ENCODE measurements at places on chromosomes 12 and 14. TPM values are rescaled to one million over a fixed set of nuclear protein-coding genes. Genes with fewer than 3 reads are reported as not detected.

GRCh38 chr14:47022721-47023120 lies 371.1 kb upstream of the RPL10L start:
- no peak for DNase-seq

DNA sequence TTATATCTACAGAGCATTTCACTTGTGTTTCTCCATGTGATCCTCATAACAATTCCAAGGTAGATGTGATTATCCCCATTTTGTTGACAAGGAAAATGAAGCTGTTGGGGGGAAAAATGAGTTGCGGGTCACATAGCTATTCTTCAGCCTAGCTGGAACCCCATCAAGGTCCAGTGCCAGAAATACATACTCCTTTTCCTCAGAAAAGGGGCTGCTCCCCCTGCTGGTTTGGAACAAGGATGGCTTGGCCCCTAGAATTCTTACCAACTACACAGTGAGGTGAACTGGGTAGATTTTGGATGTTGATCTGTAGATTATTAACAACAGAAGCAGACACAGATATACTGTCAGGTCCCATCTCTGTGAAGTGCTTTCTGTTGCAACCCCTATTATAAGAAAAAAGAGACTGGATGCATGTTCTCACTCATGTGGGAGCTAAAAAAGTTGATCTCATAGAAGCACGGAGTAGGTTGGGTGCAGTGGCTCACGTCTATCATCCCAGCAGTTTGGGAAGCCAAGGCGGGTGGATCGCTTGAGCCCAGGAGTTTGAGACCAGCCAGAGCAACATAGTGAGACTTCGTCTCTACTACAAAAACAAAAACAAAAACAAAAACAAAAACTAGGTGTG lies 8.9 kb downstream of the IKZF4 start:
- DNase-seq: peak; percentile 76

GRCh38 chr12:92717202-92717601 lies 14.4 kb downstream of the PLEKHG7 start:
- peak; percentile 71 for DNase-seq

GRCh38 chr12:1429980-1430379 lies 164.4 kb downstream of the FBXL14 start:
- DNase-seq: peak; percentile 88

CLEC6A gene
- total RNA-seq: not detected

EML5 gene
- 0.86 TPM for total RNA-seq

- DNase-seq: no peak
These were observed 24.9 kb downstream of the RIN3 start for GRCh38 chr14:92538412-92538985.

DNA sequence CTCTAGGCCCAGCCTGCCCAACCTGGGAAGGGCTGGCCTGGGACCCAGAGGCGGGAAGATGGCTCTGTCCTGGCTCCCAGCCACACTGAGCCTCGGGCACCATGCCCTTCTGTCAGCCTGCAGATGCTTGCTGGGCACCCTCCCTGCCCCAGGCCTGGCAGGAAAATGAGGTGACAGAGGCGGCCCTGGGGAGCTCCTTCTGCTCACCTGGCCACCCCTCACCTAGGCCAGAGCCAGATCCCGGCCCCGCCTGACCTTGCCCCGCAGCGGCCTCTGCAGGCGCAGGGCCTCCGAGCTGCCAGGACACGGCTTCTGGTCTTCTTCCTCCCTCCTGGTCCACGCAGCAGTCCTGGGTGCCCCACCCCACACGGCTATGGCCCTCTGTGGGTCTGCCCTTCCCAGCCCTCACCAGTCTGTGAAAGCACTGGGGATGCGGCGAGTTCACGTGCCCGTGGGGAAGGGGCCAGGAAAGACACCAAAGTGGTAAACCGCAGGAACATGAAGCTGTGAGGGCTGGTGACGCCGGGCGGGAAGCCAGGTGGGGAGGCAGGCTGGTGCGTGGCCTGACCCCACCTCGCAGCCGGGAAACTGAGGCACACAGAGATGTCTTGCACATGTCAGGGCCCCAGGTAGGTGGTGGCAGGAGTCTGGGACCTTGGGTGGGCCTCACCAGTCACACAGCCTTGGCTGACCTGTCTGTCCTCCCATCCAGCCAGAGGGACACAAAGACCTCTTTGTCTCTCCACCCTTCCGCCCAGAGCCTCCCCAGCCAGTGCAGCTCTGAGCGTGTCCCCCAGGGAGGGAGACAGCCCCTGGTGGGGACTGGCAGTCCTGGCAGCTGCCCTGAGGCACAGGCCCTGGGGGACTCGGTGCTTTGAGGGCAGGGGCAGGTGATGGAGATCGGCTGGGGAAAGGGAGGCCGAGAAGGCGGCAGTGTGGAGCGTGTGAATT lies 12.8 kb downstream of the BAG5 start:
- no peak for DNase-seq

KCNK13 gene
- not detected for total RNA-seq

GRCh38 chr12:63294327-63294632 lies 143.3 kb upstream of the AVPR1A start:
- DNase-seq: peak; percentile 68

DNA sequence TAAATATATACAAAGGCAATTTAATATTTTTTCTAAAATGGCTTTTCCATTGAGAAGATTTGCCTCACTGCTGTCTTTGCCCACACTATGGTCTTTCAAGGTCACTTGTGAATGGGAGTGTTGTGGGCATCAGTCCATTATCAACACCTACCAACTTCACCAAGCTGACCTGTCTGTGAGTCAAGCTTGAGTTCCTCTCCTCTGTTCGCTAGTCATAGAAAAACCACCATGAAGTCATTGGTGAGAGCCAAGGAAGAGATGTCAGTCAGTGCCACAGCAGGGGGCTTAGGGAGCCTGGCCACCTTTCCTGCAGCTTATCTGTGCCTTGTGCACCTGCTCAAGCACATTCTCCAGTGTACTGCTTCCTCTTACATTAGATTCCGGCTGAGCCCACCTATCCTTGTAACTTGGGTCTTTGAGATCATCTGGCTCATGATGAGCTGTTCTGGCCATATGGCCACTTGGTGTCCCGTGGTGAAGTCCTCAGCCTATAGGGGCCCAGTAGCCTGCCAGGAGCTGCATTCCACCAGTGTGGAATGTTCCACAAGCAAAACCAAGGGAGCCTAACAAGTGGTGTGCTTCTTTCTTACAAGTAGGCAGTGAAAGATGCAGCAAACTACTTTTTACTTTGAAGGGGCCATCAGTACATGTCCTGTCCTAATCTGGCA lies 80.8 kb upstream of the C12orf71 start:
- DNase-seq: no peak

MYO1H gene
- total RNA-seq: not detected

GRCh38 chr12:16610001-16610585 lies 4.1 kb upstream of the LMO3 start:
- DNase-seq: no peak

USP44 gene
- total RNA-seq: 5.2 TPM

DNA sequence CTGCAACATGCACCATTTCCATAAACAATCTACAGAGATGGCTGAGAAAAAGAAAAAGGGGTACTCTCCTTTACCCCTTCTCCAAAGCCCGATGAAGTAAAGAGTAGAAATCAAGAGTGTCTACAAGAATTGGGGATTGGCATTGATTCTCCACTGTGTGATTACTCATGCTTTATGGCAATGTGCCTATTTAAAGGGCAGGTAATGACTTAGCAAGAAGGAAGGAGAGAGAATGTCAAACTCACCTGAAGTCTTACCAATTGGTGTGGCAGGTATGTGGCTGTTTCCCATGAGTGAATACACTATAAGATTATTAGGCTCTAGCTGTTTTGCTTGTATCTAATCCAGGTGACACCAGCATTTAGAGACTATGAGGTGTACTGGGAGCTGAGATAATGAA lies 275.3 kb downstream of the CCER1 start:
- DNase-seq: no peak

PTPRQ gene
- 0.32 TPM for total RNA-seq

TAS2R20 gene
- 5.5 TPM for total RNA-seq

LDHB gene
- 525 TPM for total RNA-seq

DNA sequence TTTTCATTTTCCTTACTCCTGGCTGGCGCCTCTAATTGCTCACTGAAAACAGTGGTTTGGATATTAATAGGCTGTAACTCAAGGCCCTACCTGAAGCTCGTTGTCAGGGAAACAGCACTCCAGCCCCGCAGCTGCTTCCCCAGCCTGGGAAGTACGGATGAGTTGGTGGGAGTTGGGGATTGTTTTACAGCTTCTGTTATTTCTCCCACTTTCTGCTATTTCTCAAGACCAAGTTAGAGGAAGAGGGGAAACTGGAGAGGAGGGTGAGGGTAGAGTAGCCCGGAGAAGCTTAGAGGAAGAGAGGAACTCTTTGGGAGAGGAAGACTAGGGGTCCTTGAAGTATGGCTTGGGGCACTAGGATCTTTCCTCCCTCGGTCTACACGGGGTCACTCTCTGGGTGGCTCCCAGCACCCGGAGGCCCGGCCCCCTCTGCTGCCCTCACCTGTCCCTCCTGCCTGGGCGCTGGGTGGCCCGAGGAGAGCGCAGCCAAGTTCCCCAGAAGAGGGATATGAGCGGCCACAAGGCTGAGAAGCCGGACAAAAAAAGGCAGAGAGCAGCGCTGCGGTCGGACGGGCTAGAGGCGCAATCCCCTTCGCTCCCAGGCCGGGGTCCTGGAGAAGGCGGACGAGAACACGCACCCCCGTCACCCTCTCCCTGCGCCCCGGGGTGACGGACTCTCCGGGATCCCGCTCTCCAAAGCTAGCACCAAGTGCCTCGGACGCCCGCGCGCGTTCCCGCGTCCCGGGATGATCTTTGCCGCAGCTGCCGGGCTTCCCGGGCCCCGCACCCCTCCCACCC lies 671 bp downstream of the SPTB start:
- DNase-seq: no peak

WNT1 gene
- total RNA-seq: not detected

GRCh38 chr12:105706321-105706972 lies 376.0 kb downstream of the C12orf75 start:
- no peak for DNase-seq

- DNase-seq: no peak
These were observed 1470.9 kb upstream of the SEL1L start for GRCh38 chr14:83004456-83005006.

LTB4R gene
- total RNA-seq: 1.3 TPM

DNA sequence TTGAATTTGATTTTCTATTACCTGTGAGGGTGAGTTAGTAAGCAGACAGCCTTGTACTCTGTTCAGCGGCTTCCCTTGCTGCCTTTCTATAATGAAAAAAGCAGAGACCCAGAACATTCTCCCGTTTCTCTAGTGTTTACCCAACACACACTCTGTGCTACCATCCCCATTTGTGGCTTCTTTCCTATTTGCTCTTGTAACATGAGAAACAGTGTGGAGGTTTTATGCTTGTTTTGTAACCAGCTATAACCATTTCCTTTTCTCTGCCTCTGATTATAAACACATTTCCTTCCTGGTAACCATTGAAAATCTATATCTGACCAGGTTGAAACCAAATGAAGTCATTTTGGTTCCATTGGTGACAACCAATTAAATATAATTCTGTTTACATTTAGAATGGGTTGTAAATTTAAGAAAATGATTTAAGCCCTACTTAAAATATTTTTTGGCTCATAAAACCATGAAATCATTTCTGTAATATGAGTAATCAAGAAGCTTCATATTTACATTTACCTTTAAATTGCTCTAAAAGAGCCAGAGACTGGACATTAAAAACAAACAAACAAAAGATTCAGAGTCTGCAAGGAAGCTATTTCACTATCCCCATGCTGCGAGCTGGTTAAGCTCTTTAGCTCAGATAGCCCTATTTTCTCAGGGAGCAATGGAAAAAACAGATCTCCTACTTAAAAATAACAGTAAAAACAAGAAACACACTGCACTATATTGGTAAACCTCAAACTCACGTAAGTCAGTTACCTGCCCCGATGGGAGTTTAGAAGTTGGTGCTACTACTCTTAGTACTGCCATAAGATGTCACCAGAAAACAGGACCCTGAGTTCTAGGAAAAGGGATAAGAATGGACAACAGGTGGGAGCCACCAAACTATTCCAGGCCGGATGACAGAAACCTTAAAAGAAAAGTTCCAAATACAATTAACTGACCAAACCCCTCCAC lies 206.5 kb upstream of the EEA1 start:
- peak; percentile 70 for DNase-seq

KRT78 gene
- total RNA-seq: not detected

BBS10 gene
- 13.8 TPM for total RNA-seq

- no peak for DNase-seq
These were observed 39.7 kb upstream of the TSPAN8 start for GRCh38 chr12:71197460-71197859.

GRCh38 chr12:1847411-1847810 lies 27.0 kb downstream of the LRTM2 start:
- no peak for DNase-seq

OR4K5 gene
- total RNA-seq: not detected

GRCh38 chr14:100336618-100337530 lies 13.7 kb downstream of the SLC25A47 start:
- no peak for DNase-seq

DNA sequence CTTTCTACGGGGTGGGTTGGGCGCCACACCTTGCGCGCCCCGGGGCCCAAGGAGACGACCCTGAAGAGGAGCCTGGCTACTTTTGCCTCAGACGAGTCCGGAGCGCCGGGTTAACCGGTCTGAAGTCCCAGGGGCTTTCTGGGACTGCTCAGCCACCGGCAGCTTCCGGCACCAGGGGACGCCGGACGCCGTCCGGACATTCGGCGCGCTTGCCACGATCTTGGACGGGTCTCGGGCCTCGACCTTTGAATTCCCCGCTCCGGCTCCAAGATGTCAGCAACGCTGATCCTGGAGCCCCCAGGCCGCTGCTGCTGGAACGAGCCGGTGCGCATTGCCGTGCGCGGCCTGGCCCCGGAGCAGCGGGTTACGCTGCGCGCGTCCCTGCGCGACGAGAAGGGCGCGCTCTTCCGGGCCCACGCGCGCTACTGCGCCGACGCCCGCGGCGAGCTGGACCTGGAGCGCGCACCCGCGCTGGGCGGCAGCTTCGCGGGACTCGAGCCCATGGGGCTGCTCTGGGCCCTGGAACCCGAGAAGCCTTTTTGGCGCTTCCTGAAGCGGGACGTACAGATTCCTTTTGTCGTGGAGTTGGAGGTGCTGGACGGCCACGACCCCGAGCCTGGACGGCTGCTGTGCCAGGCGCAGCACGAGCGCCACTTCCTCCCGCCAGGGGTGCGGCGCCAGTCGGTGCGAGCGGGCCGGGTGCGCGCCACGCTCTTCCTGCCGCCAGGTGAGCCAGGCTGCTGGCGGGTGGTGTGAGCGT lies at the start of gene ACOT4:
Gene ACOT4 (plus strand): TSS at position 184 of the 760 bp plus-strand sequence. CDS start 87 bp downstream, at position 271.
- peak; percentile 21 for DNase-seq

GRCh38 chr12:130573766-130574165 lies 142.3 kb downstream of the RIMBP2 start:
- DNase-seq: no peak

GRCh38 chr14:73124180-73124894 lies 12.0 kb upstream of the PSEN1 start:
- no peak for DNase-seq

NCKAP5L gene
- total RNA-seq: 34.1 TPM

DNA sequence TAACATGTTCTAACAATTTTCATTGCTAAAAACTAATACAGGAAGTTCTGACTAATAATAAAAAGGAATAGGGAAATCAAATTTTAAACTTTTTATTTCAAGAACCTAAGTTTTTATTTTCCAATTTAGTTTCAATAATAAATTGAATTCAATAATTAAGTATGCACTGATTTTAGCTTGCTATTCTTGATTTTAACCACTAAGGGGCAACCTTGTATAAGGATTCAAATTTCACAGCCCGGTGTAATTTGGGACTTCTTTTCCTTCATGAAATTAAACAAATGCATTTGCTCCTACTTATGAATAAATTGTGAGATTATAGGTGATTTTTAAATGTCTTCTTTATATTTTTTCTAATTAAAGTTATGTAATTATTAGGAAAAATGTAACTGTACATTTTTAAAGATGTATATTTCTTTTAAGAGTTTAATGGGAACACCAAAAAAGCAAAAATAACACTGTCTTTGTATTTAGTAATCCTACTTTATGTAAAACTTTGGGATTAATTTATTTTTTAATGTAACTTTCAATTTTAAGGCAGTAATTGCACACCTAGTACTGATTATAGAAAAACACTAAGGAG lies 241.4 kb upstream of the PDZRN4 start:
- peak; percentile 48 for DNase-seq

Data from fibroblast of villous mesenchyme (primary cell).